CD4-positive, alpha-beta T cell treated with Interleukin-12 subunit alpha and Interleukin-12 subunit beta, for 1 hour (primary cell): ENCODE measurements at places on chromosomes 1 and 21.

- DNase-seq: no peak
Observed at GRCh38 chr1:7292714-7293419, 478.2 kb upstream of the VAMP3 start.

GRCh38 chr1:37650173-37650572 lies 15.5 kb upstream of the RSPO1 start:
- no peak for DNase-seq

- DNase-seq: no peak
Observed at GRCh38 chr1:74502432-74502831, 10.0 kb downstream of the LRRC53 start.

DNA sequence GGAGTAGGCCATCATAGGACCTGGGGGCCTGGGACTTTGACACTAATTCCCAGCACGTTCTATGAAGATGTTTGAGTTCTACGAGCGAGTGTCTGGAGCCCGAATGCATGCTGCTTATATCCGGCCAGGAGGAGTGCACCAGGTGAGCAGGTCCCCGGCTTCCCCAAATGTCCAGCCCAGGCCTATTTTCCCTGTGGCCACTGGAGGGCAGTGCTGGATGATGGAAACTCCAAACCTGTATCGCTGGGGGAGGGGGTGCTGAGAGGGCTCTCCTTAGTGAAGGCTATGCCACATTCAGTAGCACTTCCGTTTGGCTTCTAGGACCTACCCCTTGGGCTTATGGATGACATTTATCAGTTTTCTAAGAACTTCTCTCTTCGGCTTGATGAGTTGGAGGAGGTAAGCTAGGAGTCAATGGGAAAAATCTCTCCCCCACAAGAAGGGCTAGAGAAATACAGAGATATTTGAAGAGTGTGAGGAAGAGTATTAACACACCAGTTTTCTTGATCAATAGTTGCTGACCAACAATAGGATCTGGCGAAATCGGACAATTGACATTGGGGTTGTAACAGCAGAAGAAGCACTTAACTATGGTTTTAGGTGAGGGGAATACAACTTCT lies 5.2 kb upstream of the FCER1G start:
- DNase-seq: peak; percentile 79

DNA sequence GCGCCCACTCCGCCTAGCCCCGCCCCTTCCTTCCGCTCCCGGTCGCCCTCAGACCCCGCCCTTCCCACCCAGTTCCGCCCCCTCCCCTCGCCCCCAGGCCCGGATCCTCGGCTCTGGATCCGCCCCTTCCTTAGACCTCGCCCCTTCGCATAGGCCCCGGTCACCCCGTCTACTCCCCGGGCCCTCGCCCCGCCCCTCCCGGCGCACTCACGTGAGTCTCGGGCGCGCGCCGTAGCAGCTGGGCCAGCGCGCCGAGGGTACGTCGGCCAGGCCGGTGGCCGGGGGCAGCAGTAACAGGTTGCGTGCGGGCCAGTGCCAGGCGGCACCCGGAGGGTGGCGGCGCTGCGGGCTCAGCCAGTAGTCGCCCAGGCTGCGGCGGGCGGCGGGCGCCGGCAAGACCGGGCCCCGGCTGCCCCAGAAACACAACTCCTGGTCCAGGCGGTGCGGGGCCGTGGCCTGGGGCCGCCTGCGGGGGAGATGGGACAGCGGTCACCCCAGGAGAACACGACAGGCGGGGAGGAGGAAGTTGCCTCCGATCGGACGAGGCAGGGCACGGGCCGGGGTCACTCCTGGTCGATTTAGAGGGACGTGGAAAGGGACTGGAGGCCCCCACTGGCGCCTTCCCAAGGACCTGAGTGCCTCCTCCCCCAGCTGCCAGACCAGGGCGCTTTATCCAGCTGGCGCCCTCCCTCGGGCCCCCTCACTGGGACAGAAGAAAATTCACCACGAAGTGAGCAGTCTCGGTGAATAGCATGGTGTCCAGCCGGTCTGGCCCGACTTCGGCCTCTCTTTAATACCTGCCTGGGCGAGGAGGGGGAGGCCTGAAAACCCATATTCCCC lies 10.7 kb downstream of the FAM229A start:
- DNase-seq: peak; percentile 95

- DNase-seq: no peak
Observed at GRCh38 chr1:967466-968343, 1.4 kb downstream of the PLEKHN1 start.

- no peak for DNase-seq
Observed at GRCh38 chr21:17725339-17725738, 93.8 kb downstream of the C21orf91 start.

GRCh38 chr1:220954321-220955075 lies 75.3 kb downstream of the HLX start:
- DNase-seq: no peak

GRCh38 chr21:41289431-41289830 lies 27.2 kb upstream of the FAM3B start:
- no peak for DNase-seq

- DNase-seq: no peak
Observed at GRCh38 chr1:159838715-159839114, 12.0 kb downstream of the SLAMF8 start.

DNA sequence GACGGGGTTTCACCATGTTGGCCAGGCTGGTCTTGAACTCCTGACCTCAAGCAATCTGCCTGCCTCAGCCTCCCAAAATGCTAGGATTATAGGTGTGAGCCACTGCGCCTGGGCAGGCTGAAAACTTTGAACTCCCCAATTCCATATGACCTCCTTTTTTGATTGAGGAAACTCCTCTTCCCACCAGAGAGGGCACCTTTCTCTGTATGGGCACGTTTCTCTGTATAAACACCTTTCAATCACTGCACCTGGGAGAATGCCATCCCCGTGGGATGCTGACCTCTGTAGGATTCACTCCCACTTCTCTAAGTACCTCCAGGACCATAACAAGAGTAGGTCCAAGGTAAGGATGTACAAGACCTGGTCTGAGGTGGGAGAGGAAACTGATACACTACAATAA lies 9.7 kb upstream of the TEDDM1 start:
- DNase-seq: no peak

GRCh38 chr1:234962340-234962989 lies 166.2 kb downstream of the TOMM20 start:
- DNase-seq: no peak

- no peak for DNase-seq
Observed at GRCh38 chr1:203295796-203296195, 9.5 kb upstream of the BTG2 start.

DNA sequence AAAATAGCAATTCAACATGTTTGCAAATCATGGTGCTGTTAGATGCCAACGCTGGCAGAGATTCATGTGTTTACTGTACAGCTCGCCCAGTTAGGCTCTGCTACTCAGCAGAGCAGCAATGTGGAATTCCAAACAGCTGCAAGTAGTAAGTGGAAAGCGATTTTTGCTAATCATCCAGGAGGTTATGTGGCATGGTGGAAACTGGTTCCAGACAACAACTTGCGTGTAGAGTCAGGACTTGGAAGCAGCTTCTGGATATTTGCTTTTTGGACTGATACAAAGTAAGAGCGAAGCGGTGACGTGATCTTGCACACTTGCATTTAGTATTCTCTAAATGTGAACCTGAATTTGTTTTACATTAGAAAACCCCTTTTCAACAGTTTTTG lies 27.1 kb upstream of the HHAT start:
- no peak for DNase-seq

- no peak for DNase-seq
Observed at GRCh38 chr21:15061279-15061678, 3.5 kb downstream of the NRIP1 start.

DNA sequence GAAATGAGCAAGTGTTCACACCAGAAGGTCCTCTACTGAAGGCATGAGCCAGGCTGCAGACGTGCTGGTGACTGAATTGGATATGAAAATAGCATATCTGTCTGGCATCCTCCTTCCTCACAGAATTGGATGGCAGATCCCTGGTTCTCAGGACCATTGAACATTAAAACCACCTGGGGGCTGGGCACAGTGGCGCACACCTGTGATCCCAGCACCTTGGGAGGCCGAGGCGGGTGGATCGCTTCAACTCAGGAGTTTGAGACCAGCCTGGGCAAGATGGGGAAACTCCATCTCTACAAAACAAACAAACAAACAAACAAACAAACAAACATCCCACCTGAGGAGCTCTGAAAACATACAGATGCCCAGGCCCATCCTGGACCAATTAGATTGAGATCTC lies 23.4 kb downstream of the TEX35 start:
- DNase-seq: no peak

DNA sequence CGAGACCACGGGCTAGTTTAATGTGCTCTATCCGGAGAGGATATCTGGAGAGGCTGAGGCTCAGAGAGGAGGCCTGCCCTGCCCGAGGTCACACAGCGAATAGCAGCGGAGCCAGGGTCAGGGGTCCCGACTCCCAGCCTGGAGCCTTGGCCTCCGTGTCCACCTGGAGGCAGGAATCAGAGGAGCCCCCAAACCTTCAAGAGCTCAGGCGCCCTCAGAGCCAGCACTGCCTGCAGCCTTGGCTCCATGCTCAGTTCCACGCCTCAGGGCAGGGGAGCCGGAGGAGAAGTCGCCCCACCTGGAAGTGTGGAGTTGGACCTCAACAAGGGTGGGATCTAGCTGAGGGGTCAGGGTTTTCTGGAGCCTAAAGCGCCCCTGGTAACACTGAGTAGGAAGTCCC lies 2.0 kb upstream of the ASCL5 start:
- DNase-seq: no peak

DNA sequence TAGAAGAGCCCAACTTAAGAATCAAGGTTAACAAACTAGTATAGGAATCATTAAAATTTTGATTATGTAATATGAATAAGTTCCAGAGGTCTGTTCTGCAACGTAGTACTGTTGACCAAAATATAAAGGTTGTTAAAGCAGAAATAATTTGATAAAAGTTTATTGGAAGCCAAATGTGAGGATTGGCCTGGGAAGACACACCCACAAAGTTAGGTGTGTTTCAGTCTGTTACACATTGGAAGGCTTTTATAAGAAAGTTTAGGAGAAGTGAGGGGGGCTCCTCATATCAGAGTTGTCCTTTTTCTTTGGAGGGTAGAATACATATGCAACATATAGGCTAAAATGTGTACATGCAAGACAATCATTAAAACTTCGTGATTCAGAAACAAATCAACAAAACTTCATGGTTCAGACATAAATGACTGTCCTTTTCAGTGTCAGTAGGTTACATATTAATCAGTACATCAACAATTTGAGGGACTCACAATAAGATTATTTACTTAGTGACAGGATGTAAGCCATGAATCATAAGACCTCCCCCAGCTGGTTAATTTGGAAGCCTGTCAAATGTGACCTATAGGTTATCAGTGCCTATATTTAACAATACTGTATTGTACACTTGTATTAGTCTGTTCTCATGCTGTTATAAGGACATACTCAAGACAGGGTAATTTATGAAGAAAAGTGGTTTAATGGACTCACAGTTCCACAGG lies 245.0 kb upstream of the B3GALT2 start:
- no peak for DNase-seq

GRCh38 chr1:207313131-207313530 lies 8.3 kb upstream of the CD55 start:
- no peak for DNase-seq

GRCh38 chr1:103336408-103336807 lies 189.1 kb upstream of the RNPC3 start:
- no peak for DNase-seq

GRCh38 chr1:20319456-20320220 lies 29.0 kb downstream of the VWA5B1 start:
- DNase-seq: no peak

DNA sequence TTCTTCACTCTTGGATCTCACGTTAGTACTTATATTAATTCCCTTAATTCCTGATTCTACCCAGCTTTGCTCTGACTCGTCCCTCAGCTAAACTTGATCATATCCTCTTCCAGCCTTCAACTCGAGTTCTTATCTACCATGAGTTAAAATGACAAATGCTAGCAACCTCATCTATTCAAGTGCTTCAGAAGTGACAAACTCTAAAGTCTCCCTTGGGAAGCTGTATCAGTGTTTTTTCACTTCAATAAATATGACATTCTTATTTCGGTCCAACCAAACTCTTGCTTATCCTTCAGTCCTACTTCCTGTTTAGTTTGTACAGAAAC lies 75.3 kb downstream of the FOXJ3 start:
- DNase-seq: no peak

DNA sequence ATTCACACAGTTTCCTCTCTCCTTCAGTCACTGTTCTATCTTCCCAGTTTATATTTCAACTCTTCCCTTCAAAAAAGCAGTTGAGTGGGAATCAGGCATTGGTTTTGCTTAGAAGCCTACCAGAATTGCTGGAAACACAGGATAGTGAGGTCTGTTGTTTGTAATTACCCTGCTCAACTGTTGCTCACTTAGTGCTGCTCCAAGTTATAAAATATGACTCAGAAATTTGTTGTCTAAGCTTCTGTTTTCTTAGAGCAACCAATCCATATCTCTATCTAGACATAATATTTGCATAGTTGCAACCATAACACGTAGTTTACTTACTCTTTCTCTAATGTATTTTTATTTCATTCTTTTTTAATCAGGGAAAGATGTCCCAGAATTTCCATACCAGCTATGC lies 87.9 kb downstream of the MACF1 start:
- no peak for DNase-seq

GRCh38 chr21:39314143-39315027 lies 953 bp upstream of the BRWD1 start:
- peak; percentile 55 for DNase-seq

- no peak for DNase-seq
Observed at GRCh38 chr1:163973586-163973985, 585.4 kb upstream of the PBX1 start.

DNA sequence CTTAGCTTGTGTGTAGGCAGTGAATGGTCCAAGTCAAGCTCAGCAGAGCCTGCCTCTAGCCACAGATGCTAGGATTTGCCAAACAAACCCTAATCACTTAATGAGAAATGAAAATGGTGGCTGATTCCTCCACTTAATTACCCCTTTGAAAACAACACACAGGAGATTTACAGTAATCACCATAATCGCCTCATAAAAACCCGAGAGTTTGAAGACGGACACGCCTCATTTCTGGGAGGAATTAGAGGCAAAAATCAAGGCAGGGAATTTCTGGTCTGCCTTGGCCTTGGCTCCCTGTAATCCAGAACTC lies 16.3 kb upstream of the FOXE3 start:
- DNase-seq: no peak

GRCh38 chr1:202825748-202826147 lies 15.0 kb downstream of the PCAT6 start:
- DNase-seq: no peak

DNA sequence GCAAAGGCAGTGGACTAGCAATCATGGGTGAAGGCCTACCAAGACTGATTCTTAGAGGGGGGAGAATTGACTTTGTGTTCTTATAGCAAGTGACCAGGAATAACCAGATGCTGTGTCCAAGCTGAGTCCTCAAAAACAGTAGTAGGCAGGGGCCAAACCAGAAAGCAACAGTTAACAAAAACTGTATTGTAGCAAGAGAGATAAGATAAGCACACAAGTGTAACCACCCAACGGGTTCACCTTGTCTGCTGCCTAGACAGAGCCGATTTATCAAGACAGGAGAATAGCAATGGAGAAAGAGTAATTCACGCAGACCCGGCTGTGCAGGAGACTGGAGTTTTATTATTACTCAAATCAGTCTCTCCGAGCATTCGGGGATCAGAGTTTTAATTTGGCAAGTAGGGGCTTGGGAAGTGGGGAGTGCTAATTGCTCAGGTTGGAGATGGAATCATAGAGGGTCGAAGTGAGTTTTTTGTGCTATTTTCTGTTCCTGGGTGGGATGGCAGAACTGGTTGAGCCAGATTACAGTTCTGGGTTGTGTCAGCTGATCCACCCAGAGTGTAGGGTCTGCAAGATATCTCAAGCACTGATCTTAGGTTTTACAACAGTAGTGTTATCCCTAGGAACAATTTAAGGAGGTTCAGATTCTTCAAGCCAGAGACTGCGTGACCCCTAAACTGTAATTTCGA lies 8.3 kb upstream of the CSRP1 start:
- DNase-seq: no peak

GRCh38 chr1:52102336-52103013 lies 39.4 kb upstream of the ZFYVE9 start:
- DNase-seq: no peak
